GM12892 (cell line): ENCODE measurements at places on chromosomes 3 and 15.

GRCh38 chr3:9690451-9691450 lies 12.9 kb upstream of the CPNE9 start:
- peak; percentile 50 for DNase-seq

DNA sequence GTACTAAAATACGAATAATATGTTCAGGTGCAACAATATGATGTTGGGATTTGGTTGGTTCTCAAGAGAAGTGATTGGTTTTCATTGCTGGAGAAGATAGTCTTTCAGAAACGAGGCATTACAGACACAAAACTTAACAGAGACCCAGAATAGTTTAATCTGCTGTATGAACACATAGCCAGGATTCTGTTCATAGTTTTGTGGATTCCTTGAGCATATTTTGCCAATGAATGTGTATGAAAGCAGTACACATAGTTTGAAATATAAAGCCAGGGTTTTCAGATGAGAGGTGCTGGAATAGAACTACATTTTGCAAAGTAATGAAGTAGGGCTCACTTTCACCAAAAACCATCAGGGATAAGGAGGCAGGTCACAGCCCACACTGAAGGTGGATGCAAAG lies 5.7 kb upstream of the MCTP2 start:
- no peak for DNase-seq

- no peak for DNase-seq
These were observed 223.4 kb downstream of the IGSF11 start for GRCh38 chr3:118811236-118811732.

DNA sequence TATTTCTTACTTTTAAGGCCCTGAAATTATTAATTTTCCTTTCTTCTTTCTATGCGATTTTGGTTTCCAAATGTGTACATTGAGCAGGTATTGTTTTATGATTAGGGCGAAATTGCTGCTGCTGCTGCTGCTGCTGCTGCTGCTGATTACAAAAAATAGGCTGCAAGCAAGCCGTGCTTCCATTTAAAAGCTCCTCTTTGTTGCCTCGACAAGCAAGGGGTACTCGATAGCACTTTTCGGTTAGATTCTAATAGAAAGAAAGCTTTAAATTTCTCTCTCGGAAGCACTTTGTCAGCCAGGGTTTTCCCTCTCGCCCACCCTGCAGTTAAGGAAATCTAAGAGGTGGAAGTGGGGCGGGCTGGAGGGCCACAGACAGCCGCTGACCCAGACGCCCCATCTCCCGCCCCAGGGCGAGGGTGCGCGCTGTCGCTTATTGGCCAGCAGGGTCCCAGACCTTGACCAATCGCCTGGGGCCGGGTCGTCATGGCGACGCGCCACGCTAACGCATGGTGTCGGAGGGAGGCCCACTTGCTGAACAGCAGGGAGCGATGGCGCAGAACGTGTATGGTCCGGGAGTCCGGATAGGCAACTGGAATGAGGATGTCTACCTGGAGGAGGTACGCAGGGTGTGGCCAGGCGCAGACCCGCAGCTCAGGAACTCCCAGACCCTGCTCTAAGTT lies at the start of gene CFAP161:
TSS of gene CFAP161 (plus strand) at position 489 of the 680 bp plus-strand sequence. CDS start at position 549, 60 bp downstream.
- no peak for DNase-seq

DNA sequence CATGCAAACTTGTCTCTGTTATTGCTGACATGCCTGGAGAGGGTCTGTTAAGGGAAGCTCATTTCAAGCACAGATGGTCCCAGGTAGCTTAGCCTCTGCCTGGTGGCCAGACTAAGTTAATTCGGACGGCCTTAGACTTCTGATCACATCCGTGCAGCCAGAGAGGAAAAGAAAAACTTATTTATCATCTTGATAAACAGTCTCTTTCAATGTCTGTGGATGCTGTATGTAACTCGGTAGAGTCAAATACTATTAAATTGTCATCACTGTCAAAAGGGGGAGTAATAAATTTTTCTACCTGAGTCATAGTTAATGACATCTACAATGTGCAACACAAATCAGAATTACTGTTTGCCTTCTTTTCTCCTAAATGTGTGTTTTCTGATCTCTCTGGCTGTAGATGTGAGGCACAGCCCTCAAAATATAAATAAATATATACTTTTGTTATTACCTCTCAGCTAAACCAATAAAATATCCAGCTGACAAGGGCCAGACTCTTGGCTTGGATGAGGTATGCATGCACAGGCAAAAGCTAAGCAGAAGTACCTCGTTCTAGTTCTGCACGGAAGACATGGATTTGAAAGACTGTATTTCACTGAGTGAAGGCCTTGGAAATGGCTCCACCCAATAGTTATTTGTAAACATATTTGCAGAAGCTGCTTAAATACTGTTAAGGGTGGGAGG lies 530.0 kb downstream of the TAFA4 start:
- no peak for DNase-seq

- no peak for DNase-seq
These were observed 92.0 kb upstream of the TRIM42 start for GRCh38 chr3:140585828-140586227.

DNA sequence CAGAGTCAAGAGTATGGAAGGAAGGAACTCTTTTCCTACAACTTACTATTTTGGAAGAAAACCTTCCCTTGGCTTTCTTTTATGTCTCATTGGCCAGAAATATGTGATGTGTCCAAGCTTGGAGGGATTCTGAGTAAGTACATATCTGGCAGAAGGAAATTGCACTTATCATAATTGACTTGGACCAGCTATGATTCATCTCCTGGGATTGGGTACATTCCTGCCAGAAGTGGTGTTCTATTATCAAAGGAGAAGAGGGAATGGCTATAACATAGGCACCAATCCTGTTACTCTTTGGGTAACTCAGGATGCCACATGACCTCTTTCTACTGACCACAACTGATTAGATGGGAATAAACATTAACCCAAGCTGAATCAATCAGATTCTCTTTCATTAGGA lies 13.5 kb upstream of the DAZL start:
- DNase-seq = no peak

GRCh38 chr3:108223928-108224327 lies 1.7 kb upstream of the IFT57 start:
- DNase-seq = no peak

DNA sequence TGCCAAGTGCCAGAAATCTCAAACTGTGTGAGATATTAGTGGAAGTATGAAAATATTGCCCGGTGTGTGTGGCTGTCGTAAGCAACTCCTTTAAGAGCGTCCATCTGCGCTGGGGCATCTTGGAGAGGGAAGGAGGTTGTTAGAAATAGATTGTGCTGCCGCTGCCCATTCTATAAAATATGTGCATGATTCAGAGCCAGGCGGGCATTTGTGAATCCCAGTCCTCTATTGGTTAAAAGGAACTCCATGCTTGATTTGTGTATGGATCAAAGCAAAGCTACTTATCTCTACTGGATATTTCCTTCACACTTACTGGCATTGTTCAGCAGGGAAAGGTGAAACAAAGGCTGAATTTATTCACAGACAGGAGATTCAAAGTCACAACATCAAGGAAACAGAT lies 89.6 kb upstream of the SNRK start:
- no peak for DNase-seq

DNA sequence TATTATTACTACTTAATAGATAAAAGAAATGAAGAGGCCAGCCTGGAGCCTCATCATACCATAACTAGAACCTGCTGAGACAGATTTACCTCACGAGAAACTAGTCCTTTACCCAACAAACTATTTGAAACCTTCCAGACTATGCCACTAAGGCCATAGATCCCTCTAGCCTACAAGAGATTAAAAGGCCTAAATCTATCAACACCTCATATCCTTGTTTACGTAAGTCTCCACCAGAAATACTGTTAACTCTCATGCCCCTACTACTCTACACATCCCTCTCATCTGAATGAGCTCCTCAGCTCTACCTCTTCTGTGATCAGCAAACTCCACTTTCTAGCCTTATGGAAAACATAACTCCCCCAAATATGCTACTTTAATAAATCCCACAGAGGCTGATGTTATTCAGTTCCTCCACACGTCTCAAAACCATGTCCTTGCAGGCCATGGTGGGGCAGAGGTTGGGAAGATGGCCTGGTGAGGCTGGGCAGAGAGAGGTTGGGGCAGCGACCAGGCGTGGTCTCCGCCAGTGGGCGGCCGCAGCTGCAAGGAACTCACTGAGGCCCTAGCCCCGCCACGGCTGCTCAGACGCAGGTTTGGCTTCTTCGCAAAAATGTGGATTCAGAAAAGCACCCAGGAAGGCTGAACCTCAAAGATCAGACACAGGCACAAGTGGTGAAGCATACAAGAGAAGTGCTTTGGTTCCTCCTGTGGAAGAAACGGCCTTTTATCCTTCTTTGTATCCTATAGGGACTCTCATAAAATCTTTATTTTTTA lies 65.8 kb downstream of the GSK3B start:
- DNase-seq = no peak

DNA sequence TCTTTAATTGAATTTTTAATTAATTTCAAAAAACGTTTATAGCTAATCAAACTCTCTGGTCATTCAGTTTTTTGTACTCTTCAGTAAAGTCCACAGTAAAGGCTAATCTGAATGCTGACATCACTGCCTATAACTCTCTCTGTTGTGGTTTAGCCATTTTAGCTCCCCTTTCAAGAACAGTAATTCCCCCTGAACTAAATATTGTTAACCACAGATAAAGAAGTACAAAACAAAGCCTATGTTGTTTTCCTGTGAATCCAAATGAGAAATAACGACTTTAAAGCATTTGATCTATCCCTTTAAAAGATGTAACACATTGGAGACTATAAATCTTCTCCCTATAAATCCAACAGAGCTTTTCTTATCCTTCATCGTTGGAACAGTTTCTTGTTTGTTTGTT lies 94.2 kb downstream of the ZBTB20 start:
- no peak for DNase-seq

DNA sequence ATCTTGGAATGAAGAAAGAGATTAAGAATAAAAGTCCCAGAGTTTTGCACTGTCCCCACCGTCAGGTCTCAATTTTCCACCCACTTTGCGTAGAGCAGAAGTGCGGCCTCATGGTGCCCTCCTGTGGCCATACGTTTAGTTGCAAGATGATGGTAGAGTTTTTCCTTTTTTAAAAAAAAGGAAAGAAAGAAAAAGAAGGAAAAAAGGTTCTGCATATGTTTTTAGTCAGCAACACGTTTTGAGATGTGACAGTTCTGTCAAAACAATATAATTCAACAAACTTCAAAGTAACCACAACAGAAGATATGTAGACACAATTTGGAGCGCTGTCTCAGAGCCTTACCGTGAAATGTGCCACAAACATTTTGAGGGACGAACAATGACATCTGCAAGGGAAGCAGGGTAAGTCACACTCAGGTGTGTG lies 24.6 kb downstream of the EBLN2 start:
- DNase-seq = no peak

DNA sequence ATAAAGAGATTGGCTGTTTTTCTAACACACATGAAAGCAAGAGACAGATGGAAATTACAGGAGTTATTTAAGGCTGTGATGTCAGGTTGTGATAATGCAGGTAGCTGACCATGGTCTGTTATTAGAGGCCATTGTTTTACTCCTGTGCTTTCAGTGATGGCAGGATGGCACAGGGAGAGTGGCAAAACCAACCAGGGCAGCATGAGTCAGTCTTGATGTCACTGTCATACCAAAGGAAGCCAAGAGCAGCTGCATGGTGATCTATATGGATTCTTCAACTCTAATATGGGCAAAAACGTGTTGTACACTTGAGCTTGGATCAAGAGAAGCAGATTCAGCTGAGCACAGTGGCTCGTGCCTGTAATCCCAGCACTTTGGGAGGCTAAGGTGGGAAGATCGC lies 91.8 kb upstream of the LMOD3 start:
- no peak for DNase-seq

DNA sequence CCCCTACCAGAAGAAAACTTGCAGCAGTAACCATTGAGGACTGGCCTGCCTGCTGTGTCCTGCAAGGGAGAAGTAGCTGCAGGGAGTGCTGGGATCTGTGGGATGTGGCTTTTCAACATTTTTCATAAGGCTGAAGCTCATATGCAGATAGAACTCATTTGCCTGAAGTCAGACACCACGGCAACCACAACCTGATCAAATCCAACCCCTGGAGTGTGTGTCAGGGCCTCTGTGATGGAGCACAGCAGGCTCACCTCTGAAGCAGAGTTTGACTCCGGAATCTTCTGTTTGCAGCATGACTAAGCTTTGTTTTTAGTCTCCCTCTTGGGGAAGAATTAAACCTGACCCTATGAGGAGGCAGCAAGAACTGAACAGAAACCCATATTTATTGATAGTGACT lies 508.7 kb downstream of the AGBL1 start:
- DNase-seq = no peak

DNA sequence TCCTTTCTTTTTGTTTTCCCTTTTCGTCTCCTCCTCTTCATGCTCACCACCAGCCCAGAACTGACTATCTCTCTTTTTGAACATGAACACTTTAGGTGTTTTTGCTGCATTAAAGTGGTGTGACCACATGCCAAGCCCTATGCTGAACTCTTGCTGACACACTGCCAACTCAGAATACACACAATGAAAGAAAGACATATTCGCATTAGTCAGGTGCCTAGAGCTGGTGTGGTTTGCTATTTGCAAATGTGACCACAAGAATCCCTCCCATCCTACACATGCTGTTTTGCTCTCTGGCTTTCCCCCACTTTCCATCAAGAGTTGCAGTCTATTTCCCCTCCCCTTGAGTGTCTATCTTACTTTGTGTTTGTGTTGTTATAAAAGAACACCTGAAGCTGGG lies 967.8 kb upstream of the CFAP20DC start:
- no peak for DNase-seq

DNA sequence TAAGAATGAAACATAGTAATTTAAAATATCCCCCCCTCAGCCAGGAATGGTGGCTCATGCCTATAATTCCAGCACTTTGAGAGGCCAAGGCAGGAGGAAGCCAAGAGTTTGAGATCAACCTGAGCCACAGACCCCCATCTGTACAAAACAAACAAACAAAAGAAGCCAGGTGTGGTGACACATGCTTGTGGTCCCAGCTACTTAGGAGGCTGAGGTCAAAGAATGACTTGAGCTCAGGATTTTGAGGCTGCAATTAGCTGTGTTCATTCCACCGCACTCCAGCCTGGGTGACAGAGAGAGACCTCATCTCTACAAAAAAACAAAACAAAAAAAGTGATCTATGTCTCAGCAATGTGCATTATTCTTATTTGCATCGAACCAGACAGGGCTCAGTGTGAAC lies 800.8 kb downstream of the MCTP2 start:
- no peak for DNase-seq

- DNase-seq = peak; percentile 26
These were observed 3.3 kb downstream of the TUBGCP5 start for GRCh38 chr15:23035964-23036566.

DNA sequence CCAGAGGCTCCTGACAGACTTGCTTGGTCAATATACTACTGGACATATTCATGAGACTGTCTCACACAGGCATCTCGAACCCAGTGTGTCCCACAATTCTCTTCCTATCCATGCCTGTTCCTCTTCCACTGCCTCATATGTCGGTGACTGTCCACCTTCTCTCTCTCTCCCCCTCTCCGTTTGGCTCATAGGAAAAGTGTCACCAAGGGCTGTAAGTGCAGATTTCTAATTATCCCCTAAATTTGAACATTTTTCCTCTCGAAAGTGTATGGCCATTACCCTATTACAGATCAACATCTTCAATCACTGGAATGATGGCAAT lies 22.5 kb upstream of the MUC20 start:
- no peak for DNase-seq

GRCh38 chr3:129708328-129708861 lies 101.9 kb upstream of the PLXND1 start:
- DNase-seq = no peak
